Lung microvascular endothelial cell (primary cell): ENCODE measurements at places on chromosomes 2 and 18. TPM values are rescaled to one million over a fixed set of nuclear protein-coding genes. Genes with fewer than 3 reads are reported as not detected.

The SP110 gene
- 2.2 and 3.9 TPM in 2 replicates for total RNA-seq

The UBXN4 gene
- total RNA-seq, result 40.3 and 42.7 TPM in 2 replicates

The ATP6V1C2 gene
- total RNA-seq, result under 0.01 TPM in 2 replicates

The MYO1B gene
- 78.2 and 97.4 TPM in 2 replicates for total RNA-seq

The LIPG gene
- total RNA-seq, result 0.40 and 6.1 TPM in 2 replicates

The COL5A2 gene
- 34.9 and 36.5 TPM in 2 replicates for total RNA-seq

The SPP2 gene
- not detected in 2 replicates for total RNA-seq

The KCNG2 gene
- total RNA-seq, result 0.44 and 1.4 TPM in 2 replicates

The SLC8A1 gene
- total RNA-seq, result under 0.01 and 0.44 TPM in 2 replicates

The CYRIA gene
- 23.8 and 26.4 TPM in 2 replicates for total RNA-seq

The SLC9A4 gene
- not detected in 2 replicates for total RNA-seq

The HDLBP gene
- total RNA-seq, result 591 and 619 TPM in 2 replicates

The KCNS3 gene
- total RNA-seq, result 0.20 and 0.65 TPM in 2 replicates

The CCDC74B gene
- 0.79 and 1.5 TPM in 2 replicates for total RNA-seq

The IHH gene
- not detected in 2 replicates for total RNA-seq

The MYOM1 gene
- total RNA-seq, result 1.1 and 8.7 TPM in 2 replicates
